Coronary artery (tissue), 2 donors: ENCODE measurements at places on chromosomes 5 and 9.

GRCh38 chr5:61089351-61089750 lies 72.9 kb downstream of the SMIM15 start:
- no peak for DNase-seq

- no peak for DNase-seq
Observed at GRCh38 chr5:171523781-171524180, 104.3 kb downstream of the FGF18 start.

- DNase-seq, result no peak
Observed at GRCh38 chr5:159161361-159162214, 47.8 kb downstream of the RNF145 start.

DNA sequence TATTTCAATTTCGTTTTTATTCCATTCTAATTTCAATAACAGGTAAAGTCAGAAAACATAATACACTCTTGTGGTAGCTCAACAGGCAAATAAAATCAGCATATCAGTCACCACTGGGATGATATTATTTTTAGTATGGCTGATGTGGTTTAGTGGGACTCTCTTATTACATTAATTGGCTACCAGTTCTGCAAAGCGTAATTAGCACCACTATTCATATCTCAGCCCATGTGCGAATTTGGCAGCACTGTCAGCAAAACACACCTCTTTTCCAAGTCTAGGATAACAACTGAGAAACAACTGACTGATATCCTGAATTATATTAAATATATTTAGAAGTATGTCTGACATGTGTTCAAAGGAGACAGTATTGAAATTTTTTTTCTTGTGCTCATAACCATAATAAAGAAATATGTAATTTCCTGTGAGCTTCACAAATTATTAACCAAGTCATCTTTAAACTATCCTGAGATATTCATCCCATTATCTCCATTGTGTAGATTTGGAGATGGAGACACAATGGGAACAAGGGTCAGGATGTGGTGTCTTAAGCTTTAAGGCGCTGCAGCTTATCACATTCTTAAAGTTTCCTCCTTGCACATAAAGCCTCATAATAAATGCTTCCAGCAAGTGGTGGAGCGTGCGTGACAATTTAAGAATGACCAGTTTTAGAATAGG lies 212.4 kb downstream of the TLE1 start:
- no peak for DNase-seq

GRCh38 chr9:135517407-135517822 lies 3.8 kb upstream of the LCN1 start:
- peak; percentile 46 for DNase-seq

GRCh38 chr9:105661011-105661410 lies 1.2 kb upstream of the TAL2 start:
- no peak for DNase-seq

DNA sequence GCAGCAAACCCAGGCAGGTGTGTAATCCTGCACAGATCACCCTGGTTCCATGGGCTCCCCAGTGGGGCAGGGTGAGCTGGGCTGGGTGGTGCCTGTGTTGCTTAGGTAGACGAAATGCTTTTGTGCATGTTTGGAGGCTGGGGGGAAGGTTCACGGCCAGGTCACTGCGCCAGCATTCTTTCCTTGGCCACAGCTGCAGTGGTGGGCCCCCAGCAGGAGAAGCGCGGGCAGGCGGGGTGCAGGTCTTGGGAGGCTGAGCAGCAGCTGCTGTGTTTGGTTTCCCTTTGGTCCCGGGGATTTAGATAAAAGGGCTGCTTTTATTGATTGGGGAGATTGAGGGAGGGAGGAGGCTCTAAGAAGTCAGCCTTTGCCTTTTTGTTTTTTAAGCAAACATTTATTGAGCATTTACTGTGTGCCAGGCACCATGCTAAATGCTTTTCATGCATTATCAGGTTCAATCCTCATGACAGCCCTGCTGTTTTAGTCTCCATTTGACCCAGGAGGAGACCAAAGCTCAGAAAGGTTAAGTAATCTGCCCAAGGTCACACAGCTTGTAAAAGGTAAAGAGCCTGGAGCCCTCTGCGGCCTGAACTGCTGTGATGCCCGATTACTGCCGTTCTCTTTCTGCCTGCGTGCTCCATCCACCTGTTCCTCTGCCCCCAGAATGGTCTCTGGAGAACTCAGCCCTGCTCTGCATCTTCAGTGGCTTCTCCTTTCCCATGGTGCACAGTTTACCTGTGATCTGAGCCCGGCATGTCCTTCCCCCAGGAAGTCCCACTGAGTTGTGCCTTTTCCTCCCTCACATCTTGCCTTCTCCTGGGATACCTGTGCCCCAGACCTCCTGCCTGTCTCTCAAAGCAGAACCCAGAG lies 94.4 kb downstream of the MACROH2A1 start:
- no peak for DNase-seq

- no peak for DNase-seq
Observed at GRCh38 chr5:72328172-72328571, 8.0 kb downstream of the PTCD2 start.

DNA sequence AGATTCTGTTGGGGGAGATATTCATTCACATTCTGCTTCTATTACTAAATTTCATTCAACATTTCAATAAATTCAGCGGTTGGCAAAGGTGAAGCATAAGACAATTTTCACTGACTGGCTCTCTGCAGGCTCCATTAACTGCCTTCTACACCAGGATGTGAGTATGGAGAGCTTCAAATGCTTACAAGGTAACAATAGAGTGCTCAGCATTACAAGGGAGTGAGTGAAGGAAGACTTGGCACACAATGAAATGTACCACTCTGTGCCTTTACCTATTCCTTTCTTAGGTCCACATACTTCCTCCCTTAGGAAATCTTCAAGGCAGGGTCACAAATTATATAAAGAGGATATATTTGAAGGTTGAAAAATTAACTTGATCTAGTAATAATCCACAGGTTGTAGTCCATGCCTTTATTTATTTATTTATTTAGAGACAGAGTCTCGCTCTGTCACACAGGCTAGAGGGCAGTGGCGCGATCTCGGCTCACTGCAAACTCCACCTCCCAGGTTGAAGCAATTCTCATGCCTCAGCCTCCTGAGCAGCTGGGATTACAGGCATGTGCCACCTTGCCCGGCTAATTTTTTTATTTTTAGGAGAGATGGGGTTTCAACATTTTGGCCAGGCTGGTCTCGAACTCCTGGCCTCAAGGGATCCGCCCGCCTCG lies 76.6 kb upstream of the FAM169A start:
- DNase-seq, result no peak

GRCh38 chr5:112349371-112349770 lies 69.7 kb downstream of the EPB41L4A start:
- DNase-seq, result no peak

GRCh38 chr5:129110742-129111141 lies 16.2 kb downstream of the ISOC1 start:
- DNase-seq, result no peak

DNA sequence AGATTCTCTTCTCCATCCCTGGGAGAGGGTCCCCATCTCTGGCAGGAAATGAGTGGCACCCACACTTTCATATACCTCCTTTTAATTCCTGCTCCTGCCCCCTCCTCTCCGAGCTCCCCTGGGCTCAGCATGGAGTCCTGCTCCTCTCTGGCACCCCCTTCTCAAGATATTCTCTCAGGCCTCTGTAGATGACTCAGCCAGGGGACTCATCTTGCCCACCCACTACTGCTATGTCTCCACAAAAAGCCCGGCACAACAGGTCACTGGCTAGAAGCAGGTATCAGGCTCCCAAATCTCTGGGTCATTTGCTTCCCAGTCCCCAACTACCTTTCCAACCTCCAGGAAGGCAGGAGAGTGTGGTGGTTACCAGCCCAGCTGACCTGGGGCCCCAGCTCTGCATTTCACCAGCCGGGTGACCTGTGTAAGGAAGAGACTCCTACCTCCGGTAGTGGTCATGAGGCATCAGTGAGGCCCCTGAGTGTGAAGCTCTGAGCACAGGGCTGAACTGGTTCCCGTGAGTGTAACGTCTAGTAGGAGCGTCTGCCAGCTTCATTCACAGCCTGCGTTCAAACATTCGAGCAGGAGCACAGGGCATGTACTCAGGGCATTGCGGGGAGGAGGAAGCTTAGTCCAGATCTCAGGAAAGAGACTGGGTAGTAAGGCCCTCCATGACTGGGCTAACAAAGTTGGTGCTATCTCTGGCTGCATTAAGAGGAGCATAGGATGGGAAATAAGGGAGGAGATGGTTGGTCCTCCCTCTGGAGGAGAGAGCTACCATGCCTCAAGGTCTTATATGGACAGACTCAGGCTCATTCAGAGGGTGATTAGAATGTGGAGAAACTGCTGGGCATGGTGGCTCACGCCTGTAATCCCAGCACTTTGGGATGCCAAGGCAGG lies 63.7 kb downstream of the LMX1B start:
- DNase-seq, result no peak

DNA sequence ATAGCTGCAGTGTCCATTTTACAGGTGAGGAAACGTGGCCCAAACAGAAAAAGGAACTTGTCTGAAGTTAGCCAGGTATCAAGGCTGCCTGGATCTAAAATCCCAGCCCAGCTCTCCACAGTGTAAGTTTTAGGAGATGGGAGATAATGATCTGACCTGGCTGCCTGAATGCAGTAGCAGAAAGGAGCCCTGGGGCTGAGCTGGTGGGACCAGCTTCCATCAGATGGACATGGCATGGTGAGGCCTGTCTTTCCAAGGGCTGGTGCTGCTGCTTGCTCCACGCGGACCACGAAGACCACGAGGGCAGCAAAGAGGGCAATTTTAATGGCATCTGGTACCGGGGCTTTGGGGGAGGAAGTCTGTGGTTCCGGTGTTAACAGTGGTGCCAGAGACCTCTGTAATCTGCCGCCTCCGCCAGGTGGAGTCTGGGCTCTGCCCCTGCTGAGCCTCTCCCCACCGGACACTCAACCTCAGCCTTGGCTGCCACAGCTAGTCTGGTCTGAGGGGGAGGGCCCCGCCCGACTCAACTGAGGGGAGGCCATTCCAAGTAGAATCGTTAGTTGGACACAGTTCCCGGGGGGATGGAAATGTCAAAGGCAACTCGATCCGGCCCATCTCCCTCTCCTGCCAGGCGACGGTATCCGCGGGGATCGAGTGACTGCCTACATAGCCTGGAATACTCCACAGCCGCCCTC lies 650 bp downstream of the MYORG start:
- peak; percentile 75 for DNase-seq

GRCh38 chr5:96852759-96853158 lies 23.5 kb upstream of the ERAP2 start:
- DNase-seq, result no peak

GRCh38 chr5:45277860-45278259 lies 418.3 kb downstream of the HCN1 start:
- DNase-seq, result no peak

GRCh38 chr5:170463426-170463825 lies 40.4 kb upstream of the KCNIP1 start:
- DNase-seq, result no peak

- no peak for DNase-seq
Observed at GRCh38 chr9:2497666-2498400, 123.8 kb upstream of the VLDLR start.

- no peak for DNase-seq
Observed at GRCh38 chr5:78544561-78545201, 103.9 kb downstream of the LHFPL2 start.

GRCh38 chr9:130319300-130319699 lies 53.7 kb downstream of the HMCN2 start:
- no peak for DNase-seq

DNA sequence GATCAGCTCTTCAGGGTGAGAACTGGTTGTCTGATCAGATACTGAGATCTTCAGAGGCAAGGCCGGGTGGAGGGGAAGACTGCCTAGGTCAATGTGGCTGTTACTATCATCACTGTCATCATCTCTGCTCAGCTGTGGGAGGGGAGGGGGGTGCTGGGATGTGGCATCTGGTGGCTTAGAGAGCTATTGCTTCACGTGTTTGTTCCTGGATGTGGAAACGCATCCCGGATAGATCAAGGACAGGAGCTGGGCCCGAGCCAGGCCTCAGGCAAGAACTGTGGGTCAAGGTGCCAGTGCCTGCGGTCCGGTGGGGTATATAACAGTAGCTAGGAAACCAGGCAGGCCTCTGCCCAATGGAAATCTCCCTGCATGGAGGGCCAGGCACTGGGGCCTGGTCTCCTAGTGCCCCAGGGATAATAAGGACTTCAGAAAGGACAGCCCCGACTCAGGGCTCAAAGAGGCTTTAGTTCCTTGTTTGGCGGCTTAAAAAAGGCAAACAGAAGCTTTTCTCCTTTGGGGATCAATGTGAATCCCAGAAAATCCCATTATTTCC lies 30.3 kb upstream of the TIFAB start:
- no peak for DNase-seq

DNA sequence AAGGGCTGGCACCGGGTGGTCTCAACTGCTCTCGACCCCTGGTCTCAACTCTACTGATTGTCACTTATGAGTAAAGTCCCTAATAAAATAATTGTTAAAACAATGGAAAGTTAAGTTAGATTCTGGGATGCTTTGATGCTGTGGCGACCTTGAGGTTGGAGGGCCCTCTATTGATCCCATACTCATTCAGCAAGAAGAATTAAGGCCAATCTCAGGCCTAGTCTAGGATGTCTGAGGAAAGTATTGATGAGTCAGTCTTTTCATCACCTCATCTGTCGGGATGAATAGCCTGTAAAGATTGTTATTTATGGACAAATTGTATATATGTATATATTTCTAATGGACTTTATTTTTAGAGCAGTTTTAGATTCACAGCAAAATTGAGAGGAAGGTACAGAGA lies 50.8 kb downstream of the WDR36 start:
- DNase-seq, result no peak

DNA sequence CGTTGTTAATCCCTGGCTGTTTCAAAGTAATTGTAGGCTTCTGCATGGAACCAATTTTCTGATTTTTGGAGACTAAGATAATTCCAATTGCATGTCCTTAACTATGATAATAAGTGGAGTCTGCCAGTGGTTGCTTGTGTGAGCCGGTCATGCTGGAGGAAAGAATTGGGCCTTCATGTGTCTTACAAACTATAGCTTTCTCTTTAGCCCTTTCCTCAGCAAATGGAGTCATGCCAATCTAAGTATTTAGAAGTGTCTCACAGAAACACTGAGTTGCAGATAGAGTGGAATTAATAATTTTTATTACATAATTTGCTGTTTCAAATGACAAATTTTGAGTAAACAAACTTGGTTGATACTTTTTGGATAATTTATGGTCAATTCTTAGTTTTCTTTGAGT lies 200.4 kb downstream of the FBXL7 start:
- no peak for DNase-seq

DNA sequence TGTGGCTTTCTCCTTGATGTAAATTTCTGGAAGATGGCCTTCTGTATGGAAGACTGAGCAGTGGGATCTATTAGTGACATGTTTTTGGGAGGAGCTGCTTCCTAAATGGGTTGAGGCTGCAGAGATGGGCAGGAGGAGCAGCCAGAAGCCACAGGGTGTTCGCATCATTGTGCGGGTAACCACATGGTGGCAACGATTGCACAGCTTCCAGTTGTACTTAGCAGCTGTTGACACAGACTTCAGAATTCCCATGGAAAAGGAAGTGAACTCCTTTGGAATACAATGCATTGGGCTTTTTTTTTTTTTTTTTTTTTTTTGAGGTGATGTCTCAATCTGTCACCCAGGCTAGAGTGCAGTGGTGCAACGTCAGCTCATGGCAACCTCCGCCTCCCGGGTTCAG lies 297.3 kb downstream of the NR3C1 start:
- no peak for DNase-seq

GRCh38 chr5:160235731-160236130 lies 6.4 kb downstream of the FABP6 start:
- no peak for DNase-seq

- no peak for DNase-seq
Observed at GRCh38 chr5:154514331-154514730, 36.3 kb upstream of the HAND1 start.
